ENCODE measurements at places on chromosomes 5 and 9.

DNA sequence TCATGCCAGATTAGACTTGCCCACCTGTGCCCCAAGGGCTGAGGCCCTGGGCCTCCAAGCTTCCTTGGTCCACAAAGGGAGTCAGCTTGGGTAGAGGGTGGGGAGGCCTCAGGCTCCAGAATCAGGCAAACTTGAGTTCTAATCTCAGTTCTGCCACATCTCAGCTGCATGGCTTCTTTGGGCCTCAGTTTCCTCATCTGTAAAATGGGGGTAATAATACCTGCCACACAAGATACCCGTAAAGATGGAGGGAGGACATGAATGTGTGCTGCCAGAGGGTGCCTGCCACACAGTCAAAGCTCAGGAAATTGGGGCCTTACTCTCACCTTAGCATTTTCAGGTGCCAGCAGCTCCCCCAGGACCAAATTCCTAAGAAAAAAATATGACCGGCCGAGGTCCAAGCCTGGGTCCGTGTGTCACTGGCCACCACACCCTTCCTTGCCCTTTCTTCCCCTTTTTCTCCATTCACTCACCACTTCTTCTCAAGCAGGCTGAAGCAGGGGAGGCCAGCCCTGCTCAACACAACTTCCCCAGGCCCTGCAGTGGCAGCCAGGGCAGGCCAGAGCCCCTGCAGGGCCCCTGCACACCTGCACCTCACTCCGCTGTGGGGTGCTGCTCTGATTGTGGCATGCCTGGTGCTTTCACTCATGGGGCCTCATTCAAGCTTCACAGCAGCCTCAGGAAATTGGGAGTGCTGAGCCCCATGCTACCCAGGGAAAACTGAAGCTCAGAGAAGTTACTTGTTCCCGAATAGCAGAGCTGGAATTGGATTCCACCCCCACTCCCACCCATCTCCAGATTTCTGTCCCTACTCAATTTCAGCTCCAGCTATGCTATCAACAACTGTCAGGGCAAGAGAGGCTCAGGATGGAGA is 3.9 kb downstream of the RGS14 start:
- DNase-seq = no peak

DNA sequence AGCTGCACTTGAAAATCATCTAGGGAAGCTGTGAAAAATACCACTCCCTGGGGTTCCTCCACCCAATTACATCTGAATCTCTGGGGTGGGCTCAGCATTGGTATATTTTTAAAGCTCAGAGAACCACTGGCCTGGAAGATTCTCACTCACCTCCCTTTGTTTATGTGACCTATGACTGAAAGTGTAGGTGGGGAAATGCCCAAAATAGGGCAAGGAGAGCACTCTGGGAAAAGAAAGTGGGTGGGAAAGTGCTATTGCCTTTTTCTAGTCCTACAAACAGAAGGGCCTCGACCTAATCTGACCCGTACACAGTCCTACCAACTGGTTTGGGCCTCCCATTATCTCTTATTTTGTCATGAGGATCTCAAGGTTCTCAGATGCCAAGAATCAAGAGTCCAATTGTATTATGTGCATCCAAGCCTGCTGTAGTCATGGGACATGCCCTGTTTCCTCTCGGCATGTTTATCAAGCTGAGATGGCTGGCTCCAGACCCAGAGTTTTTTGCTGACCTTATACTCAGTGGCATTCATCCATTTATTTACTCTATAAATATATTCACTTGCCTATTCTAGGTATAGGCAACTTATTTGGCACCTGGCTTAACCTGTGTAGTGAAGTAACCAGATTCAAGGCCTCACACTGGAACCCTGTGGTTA is 483.7 kb downstream of the ENC1 start:
- DNase-seq = no peak

DNA sequence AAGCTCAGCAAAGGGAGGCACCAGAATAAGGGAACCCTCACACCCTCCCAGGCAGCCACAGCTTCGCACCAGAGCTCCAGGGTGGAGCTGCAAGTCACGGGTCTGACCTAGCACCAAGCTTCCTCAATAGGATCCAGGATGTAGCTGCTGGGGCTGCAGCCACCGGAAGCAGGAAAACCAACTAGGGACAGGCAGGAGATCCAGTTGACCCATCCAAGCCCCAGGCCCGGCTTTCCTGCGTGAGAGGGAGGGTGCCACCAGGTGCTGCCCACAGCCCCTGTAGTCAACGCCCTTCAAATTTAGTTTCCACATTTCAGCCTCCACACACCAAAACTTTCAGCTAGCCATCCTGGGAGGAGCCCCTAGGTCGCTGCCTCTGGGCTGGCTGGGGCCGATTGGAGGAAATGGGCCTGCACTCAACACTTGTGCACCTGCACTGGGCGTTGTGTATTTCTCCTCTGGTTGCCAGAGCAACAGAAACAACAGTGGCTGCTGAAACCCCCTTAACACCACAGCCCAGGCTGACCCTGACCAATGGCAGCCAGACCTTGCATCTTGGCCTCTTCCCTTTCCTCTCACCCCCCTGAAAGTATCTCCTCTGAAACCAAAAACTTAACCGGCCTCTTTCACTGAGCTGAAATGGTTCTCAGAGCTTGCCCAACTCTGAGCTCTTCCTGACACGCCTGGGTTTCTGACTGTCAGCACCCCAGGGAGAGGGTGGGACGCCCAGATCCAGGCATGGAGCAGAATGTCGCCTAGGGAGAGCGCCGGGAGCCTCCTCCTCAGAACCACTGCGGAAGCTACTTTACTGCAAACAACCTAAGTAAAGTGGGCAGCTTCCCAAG is 226.5 kb upstream of the MAP3K1 start:
- DNase-seq = peak; percentile 33

- no peak for DNase-seq
Measured at GRCh38 chr5:53071738-53072137, 37.8 kb downstream of the MOCS2 start.

- no peak for DNase-seq
Measured at GRCh38 chr9:33273972-33274328, 9.1 kb downstream of the CHMP5 start.

DNA sequence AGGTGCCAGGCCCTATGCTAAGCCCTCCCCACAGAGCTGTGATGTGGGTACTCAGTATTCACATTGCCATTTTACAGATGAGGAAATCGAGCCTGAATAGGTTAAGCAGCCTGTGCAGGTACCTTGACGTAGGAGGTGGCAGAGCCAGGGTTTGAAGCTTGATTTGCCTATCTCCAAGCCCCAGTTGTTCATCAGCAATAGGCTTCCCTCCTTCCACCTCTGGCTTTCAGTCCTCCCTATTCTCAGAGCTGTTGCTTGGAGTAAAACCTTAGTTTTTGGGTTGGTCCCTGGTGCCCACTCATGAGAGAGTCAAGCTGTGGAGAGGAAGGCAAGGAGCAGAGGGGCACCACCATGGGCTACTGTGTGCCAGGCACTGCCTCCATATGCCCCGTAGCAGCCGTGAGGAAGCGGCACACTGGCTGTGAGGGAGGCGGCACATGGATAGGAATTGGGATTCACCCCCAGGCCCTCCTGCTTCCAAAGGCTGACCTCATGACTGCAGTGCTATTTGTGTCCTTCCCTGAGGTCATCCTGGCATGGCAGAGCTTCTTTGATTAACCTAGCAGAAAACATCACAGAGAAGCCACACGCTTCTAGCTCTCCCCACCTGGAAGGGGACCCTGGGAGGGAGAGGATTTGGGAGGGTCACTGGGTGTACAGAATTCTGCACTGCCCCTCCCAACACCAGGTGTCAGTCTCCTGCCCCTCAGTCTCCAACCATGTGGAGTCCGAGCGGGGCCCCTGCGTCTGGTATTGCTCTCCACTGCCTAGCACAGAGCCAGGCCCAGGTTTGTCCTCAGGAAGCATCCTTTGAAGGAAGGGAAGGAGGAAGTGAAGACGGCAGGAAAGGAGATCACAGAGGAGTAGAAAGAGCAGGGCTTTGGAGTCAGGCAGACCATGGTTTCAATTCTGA is 109.8 kb downstream of the RGS3 start:
- no peak for DNase-seq

DNA sequence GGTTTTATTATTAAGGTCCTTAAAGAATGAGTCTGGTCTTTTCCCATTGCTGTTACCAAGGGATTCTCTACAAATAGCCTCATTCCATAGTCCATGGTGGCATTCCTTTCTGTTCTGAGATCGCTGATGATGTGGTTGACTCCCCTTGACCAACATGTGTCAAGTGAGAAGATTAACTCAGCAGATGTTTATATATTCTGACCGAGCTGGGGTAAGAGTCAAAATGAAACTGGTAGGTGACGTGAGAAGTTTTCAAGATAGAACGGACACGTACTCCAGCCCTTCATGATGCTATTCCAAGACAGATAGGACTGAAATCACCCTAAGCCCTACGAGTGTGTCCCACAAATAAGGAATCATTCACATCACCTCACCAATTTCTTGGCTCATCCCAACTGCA is 155.5 kb upstream of the WWC1 start:
- no peak for DNase-seq

DNA sequence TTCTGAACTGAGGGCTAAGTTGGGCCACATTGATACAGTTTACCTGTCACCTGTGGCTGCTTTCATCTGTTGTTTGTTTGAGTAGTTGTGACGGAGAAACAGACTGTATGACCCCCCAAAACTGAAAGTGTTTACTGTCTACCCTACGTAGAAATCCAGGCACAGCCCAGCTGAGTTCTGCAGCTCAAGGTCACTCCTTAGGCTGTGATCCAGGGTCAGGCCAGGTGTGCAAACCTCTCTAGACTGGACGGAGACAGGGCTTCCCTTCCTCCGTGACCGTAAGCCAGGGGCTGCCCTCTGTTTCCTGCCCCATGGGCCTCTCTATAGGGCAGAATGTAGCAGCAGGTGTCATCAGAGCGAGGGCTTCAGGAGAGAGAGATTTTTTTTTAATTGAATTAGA is 207.9 kb upstream of the OTULINL start:
- no peak for DNase-seq

DNA sequence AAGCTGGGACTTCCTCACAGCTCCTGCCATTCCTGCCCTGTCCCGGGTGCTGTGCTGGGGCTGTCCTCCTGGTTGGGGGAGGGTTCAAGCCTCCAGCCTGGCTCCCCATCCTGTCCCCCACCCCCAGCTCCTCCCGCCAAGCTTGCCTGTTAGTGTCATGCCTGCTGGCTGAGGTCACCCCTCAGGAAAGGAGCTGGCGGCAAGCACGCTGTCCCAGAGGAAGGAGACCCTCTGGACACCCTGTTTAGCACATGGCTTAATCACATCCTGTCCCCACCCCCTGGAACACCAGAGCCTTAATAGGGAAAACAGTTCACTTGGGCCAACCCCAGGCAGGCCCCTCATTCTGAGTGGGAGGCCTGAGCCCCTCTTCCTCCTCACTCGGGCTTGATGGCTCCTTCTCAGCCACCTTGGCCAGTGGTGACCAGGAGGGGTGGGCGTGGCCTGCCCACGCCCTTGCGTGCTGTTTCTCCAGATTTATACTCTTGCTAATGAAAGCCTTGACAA is 9.2 kb upstream of the PHYHD1 start:
- DNase-seq = no peak

- no peak for DNase-seq
Measured at GRCh38 chr9:23608456-23608855, 217.6 kb downstream of the ELAVL2 start.

DNA sequence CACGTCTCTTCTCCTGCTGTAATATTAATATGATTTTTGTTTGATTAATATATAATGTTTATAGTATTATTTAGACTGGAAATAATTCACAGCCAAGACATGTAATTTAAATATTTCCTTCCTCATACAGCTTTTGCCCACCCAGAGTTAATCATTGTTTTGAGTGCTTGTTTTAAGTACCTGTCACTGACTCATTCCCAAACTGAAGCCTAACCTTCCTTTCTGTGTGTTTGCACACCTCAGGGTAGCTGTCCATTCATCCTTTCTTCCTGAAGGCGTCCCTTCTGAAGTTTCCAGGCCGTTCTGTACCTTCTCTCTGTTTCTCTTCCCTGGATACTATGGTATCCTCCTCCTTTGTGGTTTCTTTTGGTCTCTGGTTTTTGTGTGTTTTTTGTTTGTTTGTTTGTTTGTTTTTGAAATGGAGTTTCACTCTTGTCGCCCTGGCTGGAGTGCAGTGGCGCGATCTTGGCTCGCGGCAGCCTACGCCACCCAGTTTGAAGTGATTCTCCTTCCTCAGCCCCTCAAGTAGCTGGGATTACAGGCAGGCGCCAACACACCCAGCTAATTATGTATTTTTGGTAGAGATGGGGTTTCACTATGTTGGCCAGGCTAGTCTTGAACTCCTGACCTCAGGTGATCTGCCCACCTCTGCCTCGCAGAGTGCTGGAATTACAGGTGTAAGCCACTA is 312.4 kb downstream of the DOCK8 start:
- no peak for DNase-seq

DNA sequence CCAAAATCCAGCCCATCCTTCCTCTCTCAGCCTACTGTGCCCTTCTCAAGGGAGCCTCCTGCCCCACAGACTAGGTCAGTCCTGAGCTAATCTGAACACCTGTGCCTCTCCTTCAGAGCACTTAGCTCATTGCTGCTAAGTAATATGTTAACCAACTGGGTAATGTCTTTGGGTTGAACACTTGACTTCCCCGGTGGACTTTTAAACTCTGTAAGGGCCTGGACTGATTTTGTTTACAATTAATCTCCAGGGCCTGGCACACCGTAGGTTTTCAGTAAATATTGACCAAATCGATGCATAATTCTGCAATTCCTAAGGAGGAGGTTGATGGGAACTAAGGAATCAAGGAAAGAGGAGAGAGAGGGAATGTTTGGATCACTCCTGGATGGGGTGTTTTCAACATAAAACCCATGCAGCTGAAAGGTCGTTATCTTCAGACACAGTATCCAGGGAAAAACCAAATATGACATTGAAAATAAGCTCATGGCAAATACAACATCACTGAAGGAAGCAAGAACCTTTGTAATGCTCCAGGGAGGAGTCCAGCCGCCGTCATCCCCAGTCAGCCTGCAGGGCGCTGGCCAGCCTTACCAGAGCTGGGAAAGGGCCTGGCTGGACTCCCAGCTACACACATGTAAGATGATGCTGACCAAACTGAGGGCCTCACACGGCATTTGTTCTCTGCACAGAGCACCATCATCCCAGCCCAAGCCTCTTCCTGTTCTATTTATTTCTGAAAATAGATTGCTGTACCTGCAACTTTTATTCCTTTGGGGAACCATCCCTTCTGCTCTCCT is 166.3 kb downstream of the C5orf15 start:
- DNase-seq = no peak

GRCh38 chr5:117425163-117425562 is 850.5 kb upstream of the SEMA6A start:
- DNase-seq = no peak

- DNase-seq = no peak
Measured at GRCh38 chr5:73295447-73295846, 122.5 kb downstream of the TMEM174 start.

GRCh38 chr9:113887436-113887835 is 11.3 kb downstream of the ZNF618 start:
- no peak for DNase-seq

DNA sequence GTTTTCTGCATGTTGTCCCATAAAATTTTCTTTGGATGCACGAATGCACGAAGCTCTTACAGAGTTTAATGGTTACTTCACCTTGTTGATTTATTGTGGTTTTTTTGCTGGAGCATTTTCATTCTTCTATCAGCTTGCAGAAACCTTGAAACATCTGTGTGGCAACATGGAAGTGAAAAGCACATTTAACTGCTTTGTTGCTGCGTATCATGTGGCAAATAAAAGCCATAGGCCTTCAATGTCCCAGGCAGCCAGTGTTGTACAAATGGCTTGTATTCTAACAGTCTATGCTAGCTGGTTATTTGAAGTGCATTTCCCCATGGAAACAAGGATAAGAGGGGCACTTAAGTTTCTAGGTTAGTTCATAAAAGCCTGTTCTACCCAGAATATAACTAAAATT is 42.5 kb upstream of the RASGRF2 start:
- no peak for DNase-seq

Measured in activated T-helper 1 cell treated with anti-CD3 and anti-CD28 coated beads, Interleukin-2, amount 50 U/mL, for 16 hours (primary cell).